ENCODE measurements at places on chromosomes 7 and 10.

DNA sequence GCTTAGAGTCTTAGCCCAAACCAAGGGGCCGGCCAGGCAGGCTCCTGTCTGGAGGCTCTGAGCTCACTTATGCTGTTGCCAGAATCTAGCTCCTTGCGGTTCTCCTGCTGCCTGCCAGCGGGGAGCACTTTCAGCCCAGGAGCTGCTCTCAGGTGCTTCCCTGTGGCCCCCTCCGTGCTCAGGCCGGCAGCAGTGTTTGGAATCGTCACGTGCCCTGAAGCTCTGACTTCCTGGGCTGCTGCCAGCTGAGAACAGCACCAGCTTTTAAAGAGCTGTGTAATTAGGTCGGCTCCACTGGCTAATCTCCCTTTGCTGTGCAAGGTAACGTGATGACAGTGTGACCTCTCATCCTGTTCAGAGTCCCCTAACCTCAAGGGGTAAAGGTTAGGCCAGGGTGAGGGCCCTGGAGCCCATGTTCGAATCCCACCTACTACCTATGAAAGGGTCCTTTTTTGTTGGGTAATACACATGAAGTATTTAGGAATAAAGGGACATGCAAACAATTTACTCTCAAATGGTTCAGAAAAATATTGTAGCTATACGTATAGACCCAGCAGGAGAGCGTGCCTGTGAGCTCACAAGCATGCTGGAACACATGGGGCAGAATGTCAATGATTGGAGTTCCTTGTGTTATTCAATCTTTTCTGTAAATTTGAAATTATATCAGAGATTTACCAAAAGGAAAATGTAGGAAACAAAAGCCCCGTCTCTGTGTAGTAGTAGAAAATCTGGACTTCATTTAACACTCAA is 16.6 kb downstream of the ZNF862 start:
- no peak for DNase-seq

DNA sequence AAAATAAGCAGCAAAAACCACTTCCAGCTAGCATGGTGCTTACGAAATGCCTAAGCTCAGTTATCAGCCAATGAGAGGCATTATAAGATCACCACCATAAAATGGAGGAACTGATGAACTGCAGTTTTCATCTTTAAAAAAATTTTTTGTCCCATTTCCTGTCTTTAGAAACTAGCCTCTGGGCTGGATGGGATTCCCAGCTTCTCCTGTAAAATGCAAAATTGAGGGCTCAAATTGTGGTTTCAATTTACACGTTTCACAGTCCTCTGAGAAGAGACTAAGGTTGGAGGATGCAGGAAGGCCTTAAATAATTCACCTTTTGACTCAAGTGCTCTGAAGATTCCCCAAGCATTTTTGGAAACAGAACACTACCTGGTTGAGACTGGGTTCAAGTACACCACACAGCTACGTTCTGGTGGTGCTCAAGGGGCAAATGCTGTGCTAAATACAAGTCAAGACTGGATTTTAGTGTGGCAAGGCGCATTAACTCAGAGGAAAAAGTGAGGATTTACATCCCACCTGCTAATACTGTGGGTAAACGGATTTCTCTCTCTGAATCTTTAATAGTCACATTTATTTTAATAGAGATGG is 951 bp downstream of the ZNF25 start:
- no peak for DNase-seq

- no peak for DNase-seq
These were observed 83.5 kb downstream of the ZMYND11 start for GRCh38 chr10:218798-219197.

DNA sequence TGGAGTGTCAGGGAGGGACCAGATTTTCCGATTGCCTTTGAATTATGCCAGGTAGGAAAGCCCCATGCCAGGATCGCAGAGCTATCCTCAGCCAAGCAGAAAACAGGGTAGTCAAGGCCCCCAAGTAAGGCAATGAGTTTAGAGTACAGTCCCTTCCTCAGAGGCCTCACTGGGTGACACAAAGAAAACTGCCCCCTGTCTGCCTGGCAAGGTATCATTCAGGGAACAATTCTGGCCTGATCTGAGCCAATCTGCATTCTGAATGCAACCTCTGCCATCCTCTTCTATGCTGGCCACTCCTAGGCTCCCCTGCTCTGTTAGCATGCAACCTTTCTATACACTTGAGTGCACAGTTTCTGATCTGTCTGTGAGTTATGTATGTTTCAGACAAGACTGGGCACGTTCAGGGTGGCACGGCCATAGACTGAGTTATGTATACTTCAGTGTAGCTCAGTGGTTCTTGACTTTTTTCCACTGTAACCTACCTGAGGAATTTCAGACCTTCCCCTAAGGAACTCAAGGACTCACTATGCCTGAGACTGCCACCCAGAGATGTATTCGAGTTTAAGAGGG is 336.8 kb downstream of the PLXNA4 start:
- DNase-seq, result no peak

DNA sequence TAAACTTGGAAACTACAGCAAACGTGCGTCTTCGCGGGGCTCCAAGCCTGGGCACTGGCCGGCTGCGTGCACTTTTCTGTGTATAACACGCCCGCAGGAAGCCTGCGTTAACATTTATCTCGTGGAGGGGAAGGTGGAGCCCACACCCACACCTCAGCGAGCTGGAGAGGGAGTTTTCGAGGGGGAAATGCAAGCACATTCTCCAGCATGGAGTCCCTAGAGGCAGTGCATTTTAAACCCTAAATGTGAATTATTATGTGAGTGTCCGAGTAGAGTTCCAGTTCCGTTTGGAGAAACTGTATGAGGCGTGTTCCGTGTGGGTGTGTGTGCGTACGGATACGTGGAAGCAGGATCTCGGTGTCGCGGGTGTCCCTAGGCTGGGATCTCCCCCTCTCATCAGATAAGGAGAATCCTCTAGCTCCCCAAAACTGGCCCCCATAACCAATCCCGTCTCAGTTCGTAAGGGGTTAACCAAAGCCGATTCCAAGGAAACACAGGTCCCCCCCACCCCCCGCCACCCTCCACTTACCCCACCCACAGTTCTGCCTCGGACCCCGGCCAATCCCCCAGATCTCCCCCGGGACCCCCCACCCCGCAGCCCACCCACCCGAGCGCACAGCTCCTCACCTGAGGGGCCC is 403 bp downstream of the CDK6 start:
- no peak for DNase-seq

DNA sequence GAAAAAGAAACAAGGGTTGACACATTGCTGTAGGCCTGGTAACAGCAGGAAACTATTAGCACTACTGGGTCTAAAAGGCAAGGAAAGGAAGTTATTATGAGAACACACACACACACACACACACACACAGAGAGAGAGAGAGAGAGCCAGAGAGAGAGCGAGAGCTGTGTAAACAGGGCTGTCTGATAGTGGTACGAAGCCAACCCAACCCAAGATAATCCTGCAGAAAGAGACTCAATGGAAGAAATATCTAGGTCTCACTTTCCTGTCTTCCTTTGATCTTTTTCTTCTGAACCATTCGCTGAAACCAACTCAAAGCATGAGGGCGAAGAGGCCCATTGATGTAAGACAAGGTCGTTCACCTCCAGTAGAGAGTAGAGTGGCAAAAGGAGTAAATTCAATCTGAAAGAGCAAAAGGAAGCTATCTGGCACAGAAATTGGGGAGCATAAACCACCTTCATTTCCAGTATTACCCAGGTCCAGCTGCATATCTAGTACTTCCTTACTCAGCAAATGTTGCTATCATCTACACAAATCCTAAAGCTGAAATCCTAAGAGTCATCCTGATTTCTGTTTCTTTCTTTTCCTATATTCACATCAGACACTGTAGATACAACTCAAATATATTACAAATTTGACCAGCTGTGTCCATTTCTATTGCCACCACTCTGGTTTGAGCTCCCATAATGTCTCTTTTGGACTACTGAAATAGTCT is 110.2 kb downstream of the TMEM26 start:
- no peak for DNase-seq

GRCh38 chr7:134777470-134777869 is 2.0 kb upstream of the CALD1 start:
- no peak for DNase-seq

DNA sequence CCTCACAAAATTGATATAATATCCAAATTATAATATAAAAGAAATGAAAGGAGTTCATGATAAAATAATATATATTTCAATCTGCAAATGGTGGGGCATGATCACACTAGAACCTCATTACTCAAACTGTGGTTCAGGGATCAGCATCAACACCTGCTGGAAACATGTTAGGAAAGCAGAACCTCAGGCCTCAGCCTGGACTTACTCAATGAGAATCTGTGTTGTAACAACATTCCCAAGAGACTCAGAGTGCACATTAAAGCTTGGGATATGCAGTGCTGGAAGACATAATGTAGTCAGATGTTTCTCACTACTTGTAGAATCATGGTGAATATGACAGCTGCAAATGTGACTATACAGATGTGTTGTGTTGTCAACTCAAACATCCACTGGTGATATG is 81.7 kb upstream of the ITPRID1 start:
- no peak for DNase-seq
